Stimulated activated CD4-positive, alpha-beta T cell treated with anti-CD3 and anti-CD28 coated beads, Interleukin-1b, Interleukin-23, amount 100 ng/mL, for 1 hour (primary cell): ENCODE measurements at places on chromosomes 5 and 9.

GRCh38 chr5:139389701-139390638 is at the start of gene MZB1:
Gene MZB1 (minus strand): TSS chr5:139389913. CDS start chr5:139389856, 57 bp downstream.
- peak; percentile 12 for DNase-seq

DNA sequence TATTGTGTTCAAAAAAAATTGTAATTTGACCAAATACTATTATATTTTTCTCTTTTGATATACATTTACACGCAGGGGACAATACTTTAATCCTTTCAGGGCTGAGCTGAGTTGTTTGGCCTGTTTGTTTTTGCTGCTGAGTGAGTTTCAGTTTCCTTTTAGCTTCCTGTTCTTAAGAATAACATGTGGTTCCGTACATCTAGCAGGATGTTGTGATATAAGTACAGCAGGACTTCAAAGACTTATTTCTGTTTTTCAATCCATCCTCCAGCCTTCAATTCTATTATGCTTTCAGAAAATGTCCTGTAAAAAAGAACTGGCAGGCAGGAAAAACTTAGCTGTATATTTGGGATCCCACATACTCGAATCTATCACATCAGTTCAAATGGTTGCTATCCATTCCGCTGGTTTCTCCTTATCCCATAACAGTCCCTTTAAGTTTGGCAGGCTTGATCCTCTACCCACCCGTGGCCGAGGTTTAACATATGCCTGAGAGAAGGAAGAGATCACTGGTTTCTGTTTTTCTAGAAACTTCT is 1037.3 kb upstream of the ACO1 start:
- no peak for DNase-seq

DNA sequence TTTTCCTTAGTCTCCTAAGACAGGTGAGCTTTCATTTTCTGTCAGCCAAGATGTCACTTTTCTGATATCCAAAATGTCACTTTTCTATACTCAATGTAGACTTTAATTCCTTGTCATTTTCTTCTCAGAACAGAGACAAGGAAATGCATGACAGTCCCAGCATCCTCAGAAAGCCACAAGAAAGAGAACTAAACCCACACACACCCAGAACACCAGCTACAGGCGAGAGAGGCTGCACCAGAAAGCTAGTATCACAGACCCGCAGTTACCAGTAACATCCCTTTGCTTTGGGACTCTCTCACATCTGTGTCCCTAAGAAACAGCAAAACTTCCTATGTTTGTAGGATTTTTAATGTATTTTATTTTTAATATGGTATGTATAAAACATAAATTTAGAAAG is 17.1 kb downstream of the TRMO start:
- DNase-seq, result peak; percentile 22

GRCh38 chr9:98864281-98865174 is 57.1 kb downstream of the GALNT12 start:
- no peak for DNase-seq

DNA sequence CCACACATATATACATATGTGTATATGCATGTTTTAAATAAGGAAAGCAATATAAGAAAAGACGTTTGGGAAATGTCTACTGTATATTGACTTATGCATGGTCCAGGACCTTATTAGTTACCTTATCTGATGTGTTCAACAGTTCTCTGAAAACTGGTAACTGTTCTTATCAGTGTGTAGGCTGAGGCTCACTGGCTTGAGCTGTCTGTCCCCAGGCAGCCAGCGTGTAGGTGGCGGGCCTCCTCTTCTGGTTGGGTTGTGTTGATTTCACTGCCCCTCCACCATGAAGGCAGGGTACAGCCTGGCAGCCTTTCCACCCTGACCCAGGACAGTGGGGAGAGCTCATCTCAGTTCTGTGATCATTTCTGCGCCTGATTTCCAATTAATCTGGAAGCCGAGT is 38.7 kb upstream of the SEMA4D start:
- no peak for DNase-seq

DNA sequence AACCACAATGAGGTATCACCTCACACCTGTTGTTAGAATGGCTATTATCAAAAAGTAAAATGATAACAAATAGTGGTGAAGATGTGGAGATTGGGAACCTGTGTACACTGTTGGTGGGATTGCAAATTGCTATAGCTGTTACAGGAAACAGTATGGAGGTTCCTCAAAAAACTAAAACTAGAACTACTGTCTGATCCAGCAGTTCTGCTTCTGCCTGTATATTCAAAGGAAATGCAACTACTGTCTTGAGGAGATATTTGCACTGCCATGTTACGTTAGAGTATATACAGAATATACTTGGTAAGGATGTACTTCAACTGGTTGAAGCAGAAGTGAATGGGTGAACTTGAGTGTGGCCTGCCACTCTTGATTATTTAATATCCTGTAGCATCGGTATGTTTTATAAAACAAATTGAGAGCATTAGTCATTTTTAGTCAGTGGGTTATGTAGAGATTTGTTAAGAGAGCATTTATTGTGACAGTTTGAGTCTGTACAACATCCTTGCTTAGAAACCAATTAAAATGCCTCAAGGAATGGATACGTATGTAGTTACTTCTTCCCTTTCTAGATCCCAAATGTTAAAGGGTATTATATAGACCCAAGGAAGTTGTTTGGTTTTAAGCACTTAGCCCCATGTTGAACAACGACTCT is 37.5 kb downstream of the ZCCHC7 start:
- DNase-seq, result no peak

DNA sequence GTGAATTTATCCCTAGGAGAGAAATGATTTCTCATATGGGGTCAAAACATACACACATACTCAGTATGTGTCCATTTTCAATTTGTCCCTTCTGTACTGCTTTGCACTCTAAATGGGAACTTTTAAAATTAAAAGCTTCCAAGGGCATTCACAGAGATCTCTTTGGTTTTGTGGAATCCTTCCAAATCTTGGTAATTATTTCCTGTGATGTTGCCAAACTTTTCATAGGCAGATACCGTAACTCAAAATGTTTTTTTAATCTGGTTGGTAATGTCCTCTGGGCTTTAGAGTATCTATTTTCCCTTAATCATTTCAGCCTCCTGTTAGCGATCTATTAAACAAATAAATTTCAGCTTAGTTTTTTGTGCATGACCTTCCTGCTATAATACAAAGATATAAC is 282.4 kb downstream of the ARHGEF28 start:
- no peak for DNase-seq

- DNase-seq, result no peak
Observed at GRCh38 chr5:116492776-116493175, 81.8 kb downstream of the SEMA6A start.

DNA sequence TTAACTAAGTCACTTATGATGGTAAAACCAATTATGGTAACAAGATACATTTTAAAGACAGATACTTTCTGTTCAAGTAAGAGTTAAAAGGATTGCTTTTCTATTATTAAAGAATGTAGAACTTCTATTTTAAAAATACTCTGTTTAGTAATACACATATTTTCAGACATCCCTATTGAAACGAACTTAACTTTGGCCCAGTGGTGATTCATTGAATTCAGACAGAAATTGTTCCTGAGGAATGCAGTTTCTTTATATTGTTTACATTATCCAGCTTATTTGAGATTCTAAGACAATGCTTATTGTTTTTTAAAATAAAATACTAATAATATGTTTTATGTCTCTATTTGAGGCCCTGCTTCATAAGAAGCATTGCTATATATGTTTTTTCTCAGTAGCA is 816.4 kb downstream of the SEMA5A start:
- no peak for DNase-seq

GRCh38 chr5:849651-850301 is 1.0 kb downstream of the ZDHHC11 start:
- no peak for DNase-seq
